ENCODE measurements at places on chromosomes 11 and 22. TPM values are rescaled to one million over a fixed set of nuclear protein-coding genes. Genes with fewer than 3 reads are reported as not detected.

The DSCAML1 gene
- 0.66 TPM for total RNA-seq

The TMEM191C gene
- 3.4 TPM for total RNA-seq

DNA sequence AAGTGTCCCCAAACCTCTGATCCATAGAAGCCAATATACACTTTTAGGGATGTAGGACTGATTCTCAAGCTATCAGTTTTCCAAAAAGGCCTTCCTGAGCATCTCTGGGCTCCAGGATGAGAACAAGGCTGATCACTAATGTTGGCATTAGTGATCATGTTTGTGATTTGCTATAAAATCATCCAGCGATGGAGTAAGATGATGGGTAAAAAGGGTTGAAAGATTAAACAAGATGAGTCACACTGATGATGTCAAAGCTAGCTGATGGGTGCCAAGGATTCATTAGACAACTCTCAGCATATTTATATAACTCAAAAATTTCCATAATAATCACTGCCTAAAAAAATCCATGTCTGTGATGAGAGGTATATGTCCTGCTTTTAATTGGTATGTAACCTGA, 42.8 kb downstream of the ZNF280B start:
- no peak overlapping the region for H3K4me3 ChIP-seq
- no peaks in the 10 kb centered on the region for H3K36me3 ChIP-seq
- H3K4me1 ChIP-seq: no peaks in the 10 kb centered on the region
- peaks cover 11% of the 10 kb centered on the region for H3K27me3 ChIP-seq

GRCh38 chr11:15493066-15493465, 378.3 kb downstream of the INSC start:
- no peak for DNase-seq
- H3K27ac ChIP-seq: no peak overlapping the region
- no peak overlapping the region for H3K4me3 ChIP-seq

DNA sequence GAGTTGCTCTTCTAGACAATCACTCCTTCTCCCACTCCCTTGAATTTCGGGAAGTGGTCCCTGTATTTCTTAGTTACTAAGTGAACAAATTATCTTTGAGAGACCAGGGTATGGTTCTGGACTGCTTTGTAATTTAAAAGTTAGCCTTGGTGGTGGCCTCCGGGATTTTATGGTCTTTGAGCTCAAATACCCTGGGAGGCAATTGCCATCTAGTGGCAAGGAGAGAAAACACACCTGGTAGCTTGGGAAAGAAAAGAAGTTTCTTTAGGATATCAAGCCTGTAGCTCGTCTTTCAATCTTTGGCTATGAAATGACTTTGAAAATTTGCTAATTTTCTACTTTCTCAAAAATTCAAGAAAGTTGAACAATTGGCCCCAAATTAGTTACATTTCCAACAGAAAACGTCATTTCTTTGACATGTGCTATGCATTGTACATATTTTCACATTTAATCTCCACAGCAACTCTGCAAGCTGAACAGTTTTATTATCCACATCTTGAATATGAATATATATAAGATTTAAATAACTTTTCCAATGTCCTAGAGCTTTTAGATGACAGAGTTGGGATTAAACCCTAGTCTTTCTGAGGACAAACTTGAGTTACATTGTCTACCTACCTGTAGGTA, 39.1 kb downstream of the MMP27 start:
- H3K27ac ChIP-seq: no peak overlapping the region
- no peaks in the 10 kb centered on the region for H3K27me3 ChIP-seq
- H3K36me3 ChIP-seq: no peaks in the 10 kb centered on the region
- DNase-seq: peak; percentile 61

DNA sequence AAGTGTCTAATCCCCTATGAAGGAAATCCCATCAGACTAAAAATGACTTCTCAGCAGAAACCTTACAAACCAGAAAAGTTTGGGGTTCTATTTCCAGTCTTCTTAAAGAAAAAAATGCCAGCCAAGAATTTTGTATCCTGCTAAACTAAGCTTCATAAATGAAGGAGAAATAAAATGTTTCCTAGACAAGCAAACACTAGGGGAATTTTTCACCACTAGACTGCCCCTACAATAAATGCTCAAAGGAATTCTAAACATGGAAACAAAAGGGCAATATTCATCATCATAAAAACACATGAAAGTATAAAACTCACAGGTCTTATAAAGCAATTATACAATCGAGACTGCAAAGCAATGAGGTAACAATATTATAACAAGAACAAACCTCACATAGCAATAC, 124.3 kb downstream of the PLEKHA7 start:
- no peaks in the 10 kb centered on the region for H3K36me3 ChIP-seq
- DNase-seq: no peak
- H3K4me1 ChIP-seq: no peaks in the 10 kb centered on the region
- no peaks in the 10 kb centered on the region for H3K27me3 ChIP-seq

The CCDC15 gene
- total RNA-seq: 4.7 TPM

GRCh38 chr22:48945621-48946458, 881.8 kb downstream of the BRD1 start:
- no peaks in the 10 kb centered on the region for H3K27me3 ChIP-seq
- peak; percentile 13 for DNase-seq
- no peaks in the 10 kb centered on the region for H3K36me3 ChIP-seq
- H3K4me3 ChIP-seq: no peak overlapping the region

DNA sequence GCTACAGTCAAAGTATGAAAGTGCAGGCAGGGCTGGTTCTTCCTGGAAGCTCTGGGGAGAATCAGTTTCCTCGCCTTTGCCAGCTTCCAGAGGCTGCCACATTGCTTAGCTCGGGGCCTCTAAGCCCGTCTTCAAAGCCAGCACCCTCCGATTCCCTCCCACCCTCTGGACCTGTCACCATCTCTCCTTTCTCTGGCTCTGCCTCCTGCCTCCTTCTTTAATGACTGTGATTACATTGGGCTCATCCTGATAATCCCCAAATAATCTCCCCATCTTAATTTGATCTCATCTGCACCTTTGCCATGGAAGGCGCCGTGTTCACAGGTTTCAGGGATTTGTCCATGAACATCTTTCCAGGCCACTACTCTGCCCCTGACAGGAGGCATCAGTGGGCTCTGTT, 42.5 kb downstream of the MCM5 start:
- no peak overlapping the region for H3K4me3 ChIP-seq
- no peak for DNase-seq
- H3K27me3 ChIP-seq: no peaks in the 10 kb centered on the region
- peaks cover under 1% of the 10 kb centered on the region for H3K4me1 ChIP-seq

The DUSP8 gene
- 47.3 TPM for total RNA-seq

DNA sequence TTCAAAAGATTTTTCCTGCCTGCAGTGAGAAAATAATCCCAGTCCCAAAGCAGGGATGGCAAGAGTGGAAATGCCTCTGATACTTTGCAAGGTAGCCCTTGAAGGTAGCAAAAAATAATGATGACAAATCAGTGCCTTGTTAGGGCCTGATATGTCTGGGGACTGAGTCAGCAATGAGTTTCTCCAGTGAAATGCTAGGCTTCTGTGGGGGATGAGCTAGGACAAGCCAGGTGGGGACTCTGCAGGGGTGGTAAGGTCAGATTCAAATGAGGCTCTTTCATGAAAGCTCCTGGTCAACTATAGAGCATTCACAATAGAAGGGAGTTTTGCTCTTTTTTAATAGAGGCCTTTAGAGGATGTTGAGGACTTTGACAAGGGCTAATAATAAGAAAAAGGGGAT, 77.7 kb downstream of the ME3 start:
- no peaks in the 10 kb centered on the region for H3K27me3 ChIP-seq
- H3K27ac ChIP-seq: no peak overlapping the region
- H3K4me3 ChIP-seq: no peak overlapping the region

- no peak overlapping the region for H3K4me3 ChIP-seq
- H3K27me3 ChIP-seq: no peaks in the 10 kb centered on the region
- no peak for DNase-seq
- H3K27ac ChIP-seq: no peak overlapping the region
- H3K4me1 ChIP-seq: no peaks in the 10 kb centered on the region
Observed at GRCh38 chr11:125675196-125675595, 5.5 kb downstream of the ACRV1 start.

The F2 gene
- not detected for total RNA-seq

DNA sequence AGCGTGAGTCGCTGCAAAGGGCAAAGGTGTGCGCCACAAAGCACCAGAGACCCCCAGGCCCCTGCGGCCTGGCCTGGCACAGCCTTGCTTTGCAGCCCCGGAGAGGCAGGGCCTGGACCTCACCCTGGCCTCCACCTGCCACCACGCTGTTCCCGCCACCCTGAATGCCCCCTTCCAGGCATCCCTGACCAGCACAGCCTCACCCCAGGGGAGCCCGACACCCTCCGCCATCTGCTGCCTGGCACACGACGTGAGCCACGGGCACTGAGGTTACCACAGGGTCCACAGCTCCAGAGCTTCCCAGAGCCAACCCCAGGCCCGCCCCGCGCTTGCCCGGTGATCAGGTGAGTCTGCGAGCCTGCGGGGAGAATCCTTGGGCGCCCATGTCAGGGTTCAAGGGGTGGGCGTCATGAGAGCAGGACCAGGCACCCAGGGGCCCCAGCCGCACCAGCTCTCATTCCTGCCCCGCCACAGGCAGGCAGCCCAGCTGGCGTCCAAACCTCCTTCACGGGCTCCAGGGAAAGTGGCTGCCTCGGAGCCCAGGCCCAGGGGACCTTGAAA, 171.3 kb downstream of the BRD1 start:
- peak overlapping the region; percentile 88 for H3K4me3 ChIP-seq
- H3K36me3 ChIP-seq: peaks cover 4% of the 10 kb centered on the region
- H3K27me3 ChIP-seq: no peaks in the 10 kb centered on the region

DNA sequence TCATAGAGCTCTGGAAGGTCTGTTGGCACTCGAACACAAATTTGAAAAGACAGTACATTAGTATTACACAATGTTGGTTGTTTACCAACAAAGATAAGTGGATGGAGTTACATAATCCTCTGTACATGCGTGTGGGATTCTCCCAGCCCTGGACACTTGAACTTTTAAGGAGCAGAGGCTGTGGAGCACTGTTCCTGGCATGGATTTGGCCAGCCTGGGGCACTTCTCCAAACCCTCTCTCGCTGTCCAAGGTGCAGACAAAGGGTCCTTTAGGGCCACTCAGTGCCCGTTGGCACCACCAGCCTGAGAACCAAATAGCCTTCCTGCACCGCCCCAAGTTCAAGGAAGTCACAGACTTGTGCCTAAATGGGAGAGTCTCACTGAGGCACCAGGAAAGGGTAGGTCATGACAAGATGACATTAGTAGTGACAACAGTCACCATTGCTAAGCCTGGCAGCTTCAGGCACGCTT, 1.6 kb upstream of the ANO1 start:
- no peak overlapping the region for H3K27ac ChIP-seq
- H3K27me3 ChIP-seq: peaks cover 3% of the 10 kb centered on the region
- no peaks in the 10 kb centered on the region for H3K4me1 ChIP-seq
- no peak overlapping the region for H3K4me3 ChIP-seq
- DNase-seq: no peak

- no peak for DNase-seq
- no peaks in the 10 kb centered on the region for H3K4me1 ChIP-seq
- H3K36me3 ChIP-seq: no peaks in the 10 kb centered on the region
- H3K27me3 ChIP-seq: no peaks in the 10 kb centered on the region
Observed at GRCh38 chr11:116603728-116604323, 169.0 kb downstream of the BUD13 start.

DNA sequence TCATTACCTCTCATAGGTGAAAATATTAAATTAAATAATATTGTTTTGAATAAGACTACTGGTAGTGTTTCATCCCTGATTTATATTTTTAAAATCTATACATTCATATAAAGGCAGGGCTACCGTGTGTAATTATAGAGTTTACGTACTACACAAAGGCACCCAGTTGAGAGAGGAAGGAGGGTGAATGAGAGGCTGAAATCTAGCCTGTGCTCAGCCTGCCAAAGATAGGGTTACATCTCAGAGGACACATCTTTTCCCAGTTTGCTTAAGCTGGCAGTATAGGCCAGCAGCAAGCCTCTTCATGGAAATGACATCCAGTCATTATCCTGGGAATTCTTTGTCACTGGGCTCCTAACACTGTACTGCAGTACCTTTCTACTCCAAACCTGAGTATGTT, 7.5 kb upstream of the B3GNT6 start:
- DNase-seq: no peak
- H3K27ac ChIP-seq: no peak overlapping the region
- H3K36me3 ChIP-seq: no peaks in the 10 kb centered on the region
- H3K4me1 ChIP-seq: no peaks in the 10 kb centered on the region
- H3K27me3 ChIP-seq: no peaks in the 10 kb centered on the region
- no peak overlapping the region for H3K4me3 ChIP-seq

GRCh38 chr11:110565357-110566336, 135.9 kb downstream of the FDX1 start:
- no peaks in the 10 kb centered on the region for H3K36me3 ChIP-seq
- H3K27ac ChIP-seq: no peak overlapping the region
- no peaks in the 10 kb centered on the region for H3K4me1 ChIP-seq
- DNase-seq: peak; percentile 45

All from natural killer cell (primary cell).